ENCODE measurements at places on chromosomes 11 and 22.

DNA sequence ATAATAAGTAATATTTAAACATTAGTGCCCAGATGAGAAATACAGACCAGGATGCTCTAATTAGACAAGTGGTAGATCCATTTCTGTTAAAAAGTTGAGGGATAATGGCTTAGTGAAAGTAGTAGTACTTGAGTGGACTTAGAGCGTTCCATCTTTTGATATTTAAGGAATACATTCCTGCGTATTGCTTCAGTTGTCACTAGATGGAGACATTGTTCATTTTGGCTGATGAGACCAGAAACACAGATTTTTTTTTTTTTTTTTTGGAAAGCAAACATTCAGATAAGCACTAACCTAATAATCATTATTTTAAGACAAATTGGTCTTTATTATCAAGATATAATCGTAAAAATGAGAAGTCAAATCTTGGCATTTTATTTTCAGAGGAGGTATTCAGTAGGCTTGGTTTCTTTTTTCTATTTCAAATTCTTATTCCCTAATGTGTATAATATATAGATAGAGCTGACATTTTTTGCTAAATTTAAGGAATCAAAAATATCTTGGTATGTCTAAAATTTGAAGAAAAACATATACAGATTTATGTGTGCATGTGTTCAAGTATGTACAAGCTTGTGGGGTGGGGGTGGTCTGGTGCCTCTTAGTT lies 92.9 kb downstream of the DYNC2H1 start:
- no peak for DNase-seq

DNA sequence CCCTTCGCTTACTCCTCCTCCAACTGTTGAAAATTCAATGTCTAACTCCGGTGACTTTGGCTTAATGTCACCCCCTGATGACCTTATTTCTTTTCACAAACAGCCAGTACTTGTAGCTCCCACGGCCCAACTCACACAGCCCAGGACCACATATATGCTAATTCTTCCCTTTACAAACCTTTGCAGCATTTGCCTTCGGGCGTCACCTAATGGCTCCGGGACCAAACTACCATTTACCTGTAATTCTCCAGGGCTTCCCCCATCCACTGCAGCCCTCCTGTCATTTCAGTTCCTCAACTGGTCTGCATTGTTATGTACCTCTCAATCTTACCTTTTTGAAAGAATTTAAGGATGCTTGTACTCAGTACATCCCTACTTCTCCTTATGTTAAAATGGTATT lies 29.8 kb upstream of the OR56B4 start:
- DNase-seq = no peak

GRCh38 chr11:95067039-95067840 lies 521 bp downstream of the SRSF8 start:
- peak; percentile 47 for DNase-seq

DNA sequence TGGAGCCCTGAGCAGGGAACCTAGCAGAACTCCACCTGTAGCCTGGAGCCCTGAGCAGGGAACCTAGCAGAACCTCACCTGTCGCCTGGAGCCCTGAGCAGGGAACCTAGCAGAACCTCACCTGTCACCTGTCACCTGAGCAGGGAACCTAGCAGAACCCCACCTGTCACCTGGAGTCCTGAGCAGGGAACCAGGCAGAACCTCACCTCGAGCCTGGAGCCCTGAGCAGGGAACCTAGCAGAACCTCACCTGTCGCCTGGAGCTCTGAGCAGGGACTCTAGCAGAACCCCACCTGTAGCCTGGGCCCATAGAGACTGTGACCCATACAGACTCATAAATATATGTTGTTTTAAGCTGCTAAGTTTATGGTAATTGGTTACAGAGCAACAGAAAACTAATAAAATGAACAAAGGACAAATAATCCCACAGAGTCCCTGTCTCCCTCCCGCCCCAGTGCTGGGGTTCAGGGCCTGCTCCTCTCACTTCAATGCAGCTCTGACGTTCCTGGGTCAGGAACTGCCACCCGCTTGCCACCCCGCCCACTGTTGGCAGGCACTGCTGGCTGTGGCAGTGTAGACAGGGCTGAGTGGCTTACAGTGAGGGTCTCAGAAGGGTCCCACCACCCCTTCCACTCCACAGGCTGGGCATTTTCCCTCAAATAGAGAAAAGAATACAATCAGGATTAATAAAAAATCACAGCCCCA lies 259.1 kb downstream of the TBC1D22A start:
- DNase-seq = no peak

DNA sequence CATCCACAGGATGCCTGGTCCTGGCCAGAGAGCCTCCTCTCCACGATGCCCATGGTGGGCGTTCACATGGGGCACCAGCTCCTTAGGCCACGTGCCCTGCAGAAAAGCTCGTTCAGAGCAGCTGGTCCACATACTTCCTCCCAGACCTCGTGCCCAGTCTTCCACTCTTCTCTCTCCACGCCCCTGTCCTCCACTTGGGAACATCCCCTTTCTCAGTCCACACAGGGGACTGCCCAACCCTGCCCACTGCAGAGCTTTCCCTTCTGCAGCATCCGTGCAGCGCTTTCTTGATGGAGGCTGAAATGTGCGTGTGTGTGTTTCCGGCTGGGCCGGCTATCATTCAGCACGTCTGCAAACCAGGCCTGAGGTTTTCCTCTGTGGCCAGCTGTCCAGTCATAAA lies 11.3 kb downstream of the TPCN2 start:
- no peak for DNase-seq

DNA sequence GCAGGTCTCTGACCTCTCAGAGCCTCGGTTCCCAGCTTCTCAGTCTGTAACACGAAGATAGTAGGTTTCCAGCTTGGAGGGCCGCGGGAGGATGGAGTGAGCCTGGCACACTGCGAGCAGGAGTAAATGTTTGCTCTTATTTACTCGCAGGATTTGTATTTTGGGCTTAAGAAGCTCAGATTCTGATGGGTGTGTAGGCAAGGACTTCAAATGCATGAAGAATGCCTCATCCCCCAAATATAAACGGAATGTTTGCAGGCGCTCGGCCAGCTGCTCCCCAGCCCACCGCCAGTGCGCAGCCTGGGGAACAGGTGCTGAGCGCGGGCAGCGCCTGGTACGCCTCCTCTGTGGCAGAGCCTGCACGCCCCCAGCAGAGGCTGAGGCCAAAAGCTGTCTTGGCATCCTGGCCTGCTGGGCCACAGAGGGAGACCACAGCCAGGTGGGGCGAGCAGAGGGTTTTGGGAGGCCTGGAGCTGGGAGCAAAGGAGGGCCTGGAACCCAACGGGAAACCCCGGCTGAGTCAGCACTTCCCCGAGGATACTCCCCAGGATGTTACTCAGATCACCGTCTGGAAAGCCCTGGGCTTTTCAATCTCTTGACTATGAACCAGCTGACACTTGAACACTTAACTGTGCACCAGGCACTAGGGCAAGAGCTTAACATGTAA lies 9.4 kb downstream of the EHD1 start:
- no peak for DNase-seq

GRCh38 chr11:124612567-124613246 lies 1.5 kb downstream of the PANX3 start:
- no peak for DNase-seq

DNA sequence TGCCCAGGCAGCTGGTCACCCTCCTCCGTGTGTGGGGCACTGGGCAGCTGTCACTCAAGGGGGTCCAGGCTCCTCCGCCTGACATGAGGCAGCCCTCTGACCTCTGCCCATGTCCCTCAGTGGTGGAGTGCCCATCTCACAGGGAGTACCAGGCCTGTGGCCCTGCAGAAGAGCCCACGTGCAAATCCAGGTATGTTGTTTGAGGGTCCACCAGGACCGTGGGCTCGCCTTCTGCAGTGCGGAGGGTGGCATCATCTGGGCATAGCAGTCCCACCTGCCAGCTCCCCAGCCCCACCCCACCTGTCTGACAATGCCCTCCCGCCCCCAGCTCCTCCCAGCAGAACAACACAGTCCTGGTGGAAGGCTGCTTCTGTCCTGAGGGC lies 30.5 kb downstream of the MUC2 start:
- no peak for DNase-seq

DNA sequence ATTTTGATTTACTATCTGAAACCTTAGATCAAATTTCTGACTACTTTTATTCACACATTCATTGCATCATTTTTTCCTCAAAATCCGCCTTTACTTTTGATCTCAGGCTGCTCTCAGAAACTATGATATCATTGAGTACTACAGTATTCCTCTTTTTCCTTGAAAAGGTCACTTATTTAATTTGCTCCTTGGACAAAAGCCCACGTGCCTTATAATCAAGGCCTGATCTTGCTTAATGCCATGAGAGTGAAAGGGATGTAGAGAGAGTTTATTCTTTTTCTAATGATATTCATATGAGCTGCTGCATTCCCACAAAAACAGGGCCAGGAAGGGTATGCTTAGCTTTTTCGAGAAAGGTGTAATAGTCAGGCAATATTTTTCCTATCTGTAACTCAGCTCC lies 327.0 kb downstream of the ETS1 start:
- no peak for DNase-seq

DNA sequence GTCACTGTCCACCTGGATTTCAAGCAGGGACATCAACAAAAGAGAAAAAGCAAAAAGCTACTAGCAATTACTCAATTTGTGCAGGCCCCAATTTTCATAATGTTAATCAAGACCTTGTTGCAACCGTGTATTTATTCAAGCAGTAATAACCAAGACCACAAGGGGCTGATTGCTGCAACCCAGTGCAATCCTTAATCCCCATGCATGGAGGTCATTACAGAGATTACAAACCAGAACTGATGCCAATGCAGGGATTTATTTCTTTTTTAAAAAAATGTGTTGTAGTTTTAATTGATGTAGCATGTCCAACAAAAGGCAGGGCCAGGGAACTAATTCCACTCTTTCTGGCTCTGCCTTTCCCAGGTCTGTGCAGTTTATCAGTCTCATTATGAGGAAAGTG lies 18.4 kb downstream of the TECTA start:
- no peak for DNase-seq

DNA sequence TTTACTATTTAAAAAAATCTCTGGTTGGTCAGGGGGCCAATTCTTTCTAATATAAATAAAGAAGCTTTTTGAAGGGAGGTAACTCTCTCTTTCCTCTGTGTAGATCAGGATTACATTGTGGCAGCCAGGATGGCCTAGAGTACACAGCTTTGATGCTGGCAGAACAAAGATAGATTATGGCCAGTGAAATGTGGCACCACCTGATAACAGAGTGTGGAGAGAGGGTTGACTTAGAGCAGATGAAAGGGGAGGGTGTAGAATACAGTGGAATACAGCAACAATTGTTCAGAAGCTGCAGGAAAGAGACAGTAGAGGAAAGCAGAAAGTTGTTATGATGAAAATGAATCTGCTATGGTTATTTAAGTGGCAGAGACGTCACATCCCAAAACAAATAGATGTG lies 99.0 kb downstream of the FAR1 start:
- DNase-seq = no peak

- no peak for DNase-seq
These were observed 90.7 kb downstream of the WNT11 start for GRCh38 chr11:76115555-76115954.

GRCh38 chr11:65502274-65502554 lies 3.4 kb downstream of the MALAT1 start:
- no peak for DNase-seq

DNA sequence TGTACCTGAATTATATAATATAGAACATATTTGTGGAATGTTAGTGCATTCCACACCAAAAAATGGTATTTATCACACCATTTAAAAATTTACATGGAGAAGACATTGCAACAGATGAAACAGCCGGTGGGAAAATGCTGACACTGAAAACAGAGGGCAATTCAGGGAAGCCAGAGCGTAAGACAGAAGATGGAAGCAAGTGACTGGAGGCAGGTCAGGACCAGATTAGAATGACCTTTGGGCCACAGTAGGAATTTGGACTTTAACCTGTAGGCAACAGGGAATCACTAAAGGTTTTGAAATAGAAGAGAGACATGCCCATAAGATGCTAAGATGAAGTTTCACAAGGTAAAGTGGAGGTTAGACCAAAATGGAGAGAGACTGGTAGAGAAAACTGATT lies 60.5 kb downstream of the METTL15 start:
- DNase-seq = no peak

DNA sequence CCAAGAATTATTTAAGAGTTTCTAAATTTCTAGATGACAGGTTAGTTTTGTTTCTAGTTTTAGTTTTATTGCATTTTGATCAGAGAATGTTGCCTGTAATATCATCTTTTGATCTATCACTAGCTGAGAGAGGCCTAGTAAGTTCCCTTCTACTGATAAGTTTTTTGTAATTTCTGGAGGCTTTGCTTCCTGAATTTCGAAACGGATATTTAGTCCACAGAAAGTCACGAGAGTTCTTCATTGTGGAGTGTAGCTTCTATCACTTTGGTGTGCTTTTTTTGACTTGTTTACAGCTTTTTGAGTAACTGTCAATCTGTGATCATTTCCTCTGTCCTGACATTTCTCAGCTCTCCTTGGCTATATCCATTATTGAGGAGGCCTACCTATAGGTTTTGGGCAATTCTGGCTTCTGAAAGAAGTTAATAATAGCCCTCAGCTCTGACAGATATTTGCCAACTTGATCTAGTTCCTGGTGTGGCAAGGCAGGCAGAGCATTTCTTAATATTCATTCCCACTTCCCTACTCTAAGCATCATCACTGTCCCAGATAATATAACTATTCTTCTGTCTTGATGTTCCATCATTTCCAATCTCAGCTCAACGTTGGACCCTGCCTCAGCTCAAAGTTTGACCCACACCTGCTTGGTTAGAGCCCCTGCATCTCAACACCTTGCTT lies 171.3 kb downstream of the BLID start:
- no peak for DNase-seq

DNA sequence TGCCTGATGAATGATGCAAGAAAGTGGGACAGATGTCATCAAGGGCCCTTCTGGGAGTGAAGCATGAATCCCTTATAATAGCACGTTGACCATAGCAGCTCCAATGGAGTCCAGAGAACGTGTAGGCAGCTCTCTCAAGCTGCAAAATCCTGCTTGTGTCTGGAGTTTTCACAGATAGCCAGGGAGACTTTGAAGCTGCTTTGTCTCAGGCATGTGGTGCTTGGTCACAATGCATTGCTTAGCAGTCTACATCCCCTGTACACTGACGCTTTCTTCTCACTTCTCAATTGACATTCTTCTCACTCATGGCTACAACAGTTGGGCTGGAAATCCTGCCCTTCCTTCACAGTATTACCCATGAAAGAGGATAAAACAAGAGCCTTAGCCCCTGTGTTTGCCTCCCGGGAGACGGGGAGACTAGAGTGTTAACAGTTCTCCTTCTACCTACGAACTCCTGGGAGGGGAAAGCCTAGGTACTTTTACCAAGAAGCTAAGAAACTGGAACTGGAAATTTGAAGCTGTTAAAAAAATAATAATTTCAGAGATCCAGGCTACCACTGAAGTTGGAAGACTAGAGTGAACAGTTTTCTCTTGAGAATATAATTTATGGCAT lies 20.7 kb upstream of the MMP7 start:
- DNase-seq = no peak

Measured in DMS 273 treated with DMSO at 0.1 percent for 48 hours (cell line).